ENCODE measurements at places on chromosomes 12 and 14.
A peak's percentile ranks its signal among the peaks of the same experiment; 100 is the strongest.

DNA sequence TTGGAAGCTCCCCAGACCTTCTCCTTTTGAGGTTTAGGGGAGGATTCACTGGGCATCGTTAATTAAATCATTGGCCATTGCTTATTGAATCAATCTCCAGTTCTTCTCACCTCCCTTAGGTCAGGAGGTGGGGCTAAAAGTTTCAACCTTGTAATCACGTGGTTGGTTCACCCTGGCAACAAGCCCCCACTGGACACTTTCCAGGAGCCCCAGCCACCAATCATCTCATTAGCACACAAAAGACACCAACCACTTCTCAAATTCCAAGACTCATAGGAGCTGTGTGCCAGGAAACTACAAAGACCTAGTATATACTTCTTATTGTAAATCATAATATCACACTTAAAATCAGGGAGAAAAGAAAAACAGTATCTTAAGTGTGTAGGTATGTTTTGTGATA is 94.6 kb upstream of the PLEKHA5 start:
- no peak for DNase-seq

GRCh38 chr12:27343255-27344000 is 10.8 kb downstream of the BMAL2 start:
- DNase-seq = peak; percentile 93

DNA sequence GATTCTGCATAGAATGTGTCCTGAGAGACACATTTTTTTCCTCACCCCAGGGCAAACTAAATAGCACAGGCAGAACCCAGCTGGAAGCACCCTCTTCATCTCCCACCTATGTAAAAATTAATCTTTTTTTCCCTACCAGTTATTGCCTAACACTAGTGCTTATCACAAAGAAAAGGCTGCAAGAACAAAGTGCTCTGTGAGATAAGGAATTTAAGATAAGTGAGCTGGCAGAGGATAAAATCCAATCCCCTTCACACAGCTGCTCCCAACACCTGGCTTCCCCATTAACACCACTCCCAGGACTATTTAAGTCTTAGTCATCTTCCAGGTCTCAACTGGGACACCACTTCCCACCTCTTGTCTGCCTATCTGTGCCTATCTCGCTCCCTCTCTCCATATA is 75.2 kb downstream of the TTC9 start:
- no peak for DNase-seq

DNA sequence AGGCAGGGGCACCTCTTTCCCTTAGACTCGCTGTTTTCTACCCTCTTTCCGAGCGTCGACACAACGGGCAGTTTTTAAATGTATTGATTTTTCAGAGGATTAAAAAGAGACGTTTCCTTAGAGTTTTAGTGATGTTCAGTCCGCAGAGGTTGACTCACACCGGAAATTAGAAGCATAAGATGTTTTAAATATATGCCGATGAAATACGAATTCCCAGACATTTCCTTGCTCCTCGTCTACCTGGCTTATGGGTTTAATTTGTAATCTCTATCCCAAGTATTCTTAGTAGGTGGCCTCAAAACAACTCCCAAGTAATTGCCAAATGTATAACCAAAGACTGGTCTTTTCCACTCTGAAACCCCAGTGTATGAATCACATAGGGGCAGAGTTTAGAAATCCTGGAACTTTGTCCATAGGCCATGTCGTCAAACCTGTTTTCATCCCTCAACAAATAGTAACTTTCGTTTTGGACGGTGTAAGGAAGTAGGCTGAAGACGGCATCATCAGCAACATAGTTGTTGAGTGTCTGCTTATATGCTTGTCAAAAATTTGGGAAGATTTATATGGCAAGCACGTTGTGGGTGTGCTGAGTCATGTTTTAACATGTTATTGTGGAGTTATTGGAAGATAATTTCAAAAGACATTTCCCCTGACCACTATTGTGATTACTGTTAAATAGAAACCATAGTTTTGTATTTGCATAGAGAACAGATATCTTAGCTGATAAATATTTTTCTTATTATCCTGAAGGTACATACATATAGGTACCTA is 824 bp downstream of the TBK1 start:
- peak; percentile 81 for DNase-seq

GRCh38 chr12:3317481-3317815 is 173.6 kb upstream of the PRMT8 start:
- DNase-seq = no peak

DNA sequence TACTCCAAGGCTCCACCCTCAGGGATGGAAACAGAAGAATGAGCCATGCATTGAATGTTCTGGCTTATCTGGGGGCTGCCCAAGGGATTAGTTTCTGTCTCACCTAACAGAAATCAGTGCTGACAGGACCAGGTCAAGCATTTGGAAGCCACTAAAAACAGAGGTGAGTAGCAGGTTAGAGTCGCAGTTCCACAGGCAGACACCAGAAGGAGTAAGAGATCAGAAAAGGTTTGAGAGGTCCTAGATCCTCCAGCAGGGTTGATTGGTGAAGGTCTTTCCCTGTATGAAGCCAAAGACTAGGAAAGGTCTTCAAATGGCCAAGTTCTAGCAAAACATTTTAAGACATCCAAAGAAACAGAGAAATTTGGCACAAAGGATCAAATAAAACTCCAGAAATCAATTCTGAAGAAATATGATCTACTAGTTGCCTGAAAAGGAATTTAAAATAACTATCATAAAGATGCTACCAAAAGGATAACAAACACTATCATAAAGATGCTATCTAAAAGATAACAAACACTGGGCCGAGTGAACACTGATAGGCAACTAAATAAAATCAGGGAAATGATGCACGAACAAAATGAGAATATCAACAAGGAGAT is 19.5 kb upstream of the TTC9 start:
- peak; percentile 51 for DNase-seq

GRCh38 chr12:24905431-24905830 is 43.5 kb downstream of the BCAT1 start:
- DNase-seq = no peak

DNA sequence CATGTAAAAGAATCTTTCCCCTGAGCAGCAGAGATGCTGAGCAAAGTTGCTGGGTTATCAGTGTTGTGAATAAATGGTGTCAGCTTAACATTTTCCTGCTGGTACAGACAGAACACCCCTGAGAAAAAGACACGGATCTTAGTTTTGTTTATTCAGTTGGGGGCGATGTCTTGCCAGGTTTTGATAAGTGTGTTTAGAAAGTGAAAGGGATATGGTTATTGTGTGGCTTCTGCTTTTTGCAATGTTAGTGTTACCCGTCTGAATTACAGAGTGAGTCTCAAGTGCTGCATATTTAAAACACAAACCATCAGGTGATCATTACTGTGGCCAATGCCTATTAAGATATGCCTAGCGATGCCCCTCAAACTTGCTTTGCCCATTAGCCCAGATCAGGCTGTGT is 864.6 kb upstream of the SEL1L start:
- no peak for DNase-seq

- peak; percentile 70 for DNase-seq
These were observed 11.3 kb downstream of the CACNA1C start for GRCh38 chr12:2064071-2064507.

GRCh38 chr12:113108308-113108707 is 27.3 kb downstream of the RASAL1 start:
- no peak for DNase-seq

- DNase-seq = peak; percentile 84
These were observed 41.3 kb downstream of the CCNK start for GRCh38 chr14:99522457-99522891.

GRCh38 chr12:132419631-132420246 is 70.2 kb upstream of the FBRSL1 start:
- DNase-seq = no peak

DNA sequence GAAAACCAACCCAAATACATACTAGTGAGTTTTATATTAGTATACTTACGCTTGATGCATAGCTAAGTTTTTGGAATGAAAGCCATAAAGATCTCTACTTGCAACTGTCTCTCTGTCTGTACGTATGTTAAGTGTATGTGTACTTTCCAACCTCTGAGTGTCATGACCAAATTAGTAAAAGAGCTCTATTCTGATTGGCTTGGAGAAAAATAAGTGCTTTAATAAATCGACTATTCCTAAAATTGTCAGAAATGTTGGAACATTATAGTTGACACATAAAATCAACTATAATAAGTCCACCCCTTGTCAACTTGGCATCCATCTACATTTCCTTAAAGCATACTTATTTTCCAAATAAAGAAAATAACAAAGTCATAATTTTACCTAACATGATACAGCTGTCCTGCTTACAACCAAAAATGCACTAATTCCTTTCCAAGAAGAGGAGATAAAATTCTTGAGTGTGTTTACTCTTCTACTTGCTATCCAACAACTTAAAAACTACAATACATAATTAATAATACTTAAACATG is 507.4 kb upstream of the ATP2B1 start:
- DNase-seq = no peak

GRCh38 chr12:119181944-119182343 is 3.2 kb downstream of the HSPB8 start:
- DNase-seq = no peak

- DNase-seq = no peak
These were observed 22.3 kb upstream of the ITPR2 start for GRCh38 chr12:26855337-26855736.

GRCh38 chr14:46769292-46769691 is 117.7 kb upstream of the RPL10L start:
- DNase-seq = no peak

GRCh38 chr14:20397511-20397910 is 15.8 kb downstream of the TEP1 start:
- no peak for DNase-seq

DNA sequence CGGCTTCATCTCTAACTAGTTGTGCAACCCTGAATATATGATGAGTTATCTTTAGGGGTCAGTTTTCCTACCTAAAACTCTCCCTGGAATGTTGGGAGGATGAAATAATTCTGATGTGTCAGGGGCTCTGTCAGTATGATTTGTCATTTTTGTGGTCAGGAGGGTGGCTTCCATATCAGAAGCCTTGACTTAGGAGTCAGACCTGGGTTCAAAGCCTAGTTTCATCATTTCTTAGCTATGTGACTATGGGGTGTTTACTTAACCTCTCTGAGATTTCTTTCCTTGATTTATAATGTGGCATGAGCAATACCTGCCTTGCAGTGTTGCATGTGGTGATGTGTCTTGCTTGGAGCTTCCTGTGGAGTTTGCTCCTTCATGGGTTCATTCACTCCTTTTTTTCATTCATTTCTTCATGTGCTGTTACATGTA is 146.8 kb downstream of the CHST11 start:
- peak; percentile 75 for DNase-seq

- peak; percentile 10 for DNase-seq
These were observed 183.9 kb downstream of the NTF3 start for GRCh38 chr12:5615760-5616159.

DNA sequence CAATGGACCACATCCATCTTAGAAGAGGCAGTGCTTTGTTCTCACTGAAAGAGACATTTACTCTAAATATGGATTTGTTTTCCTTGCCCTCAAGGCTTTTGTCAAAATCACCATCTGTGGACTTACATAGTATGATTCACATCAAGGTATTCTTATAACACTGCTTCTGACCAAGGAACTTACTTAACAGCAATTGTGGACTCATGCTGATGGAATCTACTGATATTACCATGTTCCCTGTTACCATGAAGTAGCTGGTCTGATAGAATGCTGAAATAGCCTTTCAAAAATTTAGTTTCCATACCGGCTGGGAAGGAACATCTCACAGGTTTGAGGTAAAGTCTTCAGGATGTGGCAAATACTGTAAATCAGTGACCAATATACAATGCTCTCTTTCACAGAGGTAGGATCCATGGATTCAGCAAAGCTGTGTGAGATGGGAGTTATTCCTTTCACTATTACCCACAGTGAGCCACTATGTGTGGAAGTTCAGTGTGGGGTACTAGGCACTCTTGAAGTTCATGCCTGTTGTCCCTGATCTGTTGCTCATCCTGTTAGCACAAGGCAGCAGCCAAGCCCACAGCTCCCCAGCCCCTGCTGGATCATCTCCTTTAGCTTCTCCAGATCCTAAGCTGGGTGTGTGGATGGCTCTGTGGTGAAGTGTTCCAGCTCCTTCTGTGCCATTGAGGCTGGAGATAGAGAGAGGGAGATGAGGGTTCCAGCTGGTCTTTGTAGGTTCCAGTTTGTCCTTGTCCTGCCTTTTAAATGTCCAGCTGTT is 126.4 kb downstream of the ATP23 start:
- DNase-seq = peak; percentile 96

DNA sequence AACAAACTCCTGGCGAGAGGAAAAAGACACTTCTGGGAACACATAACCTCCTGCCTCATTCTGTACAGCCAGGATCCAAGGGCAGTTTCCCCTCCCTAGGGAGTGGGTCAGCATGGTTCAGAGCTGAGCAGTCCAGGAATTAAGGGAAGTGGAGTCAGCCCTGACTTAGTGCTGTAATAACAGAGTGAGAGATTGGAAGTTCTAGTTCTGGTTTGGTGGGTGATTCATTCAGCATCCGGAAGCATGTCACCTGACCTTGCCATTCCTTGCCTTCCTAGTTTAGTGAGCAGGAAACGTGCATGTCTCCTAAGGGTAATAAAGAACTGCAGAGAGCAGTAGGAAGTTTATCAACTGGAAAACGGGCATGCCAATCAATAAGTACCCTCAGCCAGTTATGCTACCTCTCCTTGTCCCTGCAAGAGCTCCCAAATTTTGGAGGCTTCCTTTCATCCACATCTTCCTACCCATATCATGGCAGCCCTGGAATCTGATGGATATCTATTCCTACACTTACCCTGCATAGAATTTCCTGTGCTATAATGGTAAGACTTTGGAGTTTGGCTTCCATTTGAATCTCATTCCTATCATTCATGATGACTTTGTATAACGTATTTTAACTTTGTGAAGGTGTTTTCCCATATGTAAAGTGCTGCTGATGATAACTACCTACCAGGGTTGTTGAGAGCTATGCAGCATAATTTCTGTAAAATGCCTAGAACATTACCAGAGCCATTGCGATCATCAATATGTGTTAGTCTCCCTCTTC is 28.5 kb upstream of the MAGOHB start:
- DNase-seq = peak; percentile 79

GRCh38 chr14:87529081-87529480 is 463.9 kb downstream of the GALC start:
- no peak for DNase-seq

DNA sequence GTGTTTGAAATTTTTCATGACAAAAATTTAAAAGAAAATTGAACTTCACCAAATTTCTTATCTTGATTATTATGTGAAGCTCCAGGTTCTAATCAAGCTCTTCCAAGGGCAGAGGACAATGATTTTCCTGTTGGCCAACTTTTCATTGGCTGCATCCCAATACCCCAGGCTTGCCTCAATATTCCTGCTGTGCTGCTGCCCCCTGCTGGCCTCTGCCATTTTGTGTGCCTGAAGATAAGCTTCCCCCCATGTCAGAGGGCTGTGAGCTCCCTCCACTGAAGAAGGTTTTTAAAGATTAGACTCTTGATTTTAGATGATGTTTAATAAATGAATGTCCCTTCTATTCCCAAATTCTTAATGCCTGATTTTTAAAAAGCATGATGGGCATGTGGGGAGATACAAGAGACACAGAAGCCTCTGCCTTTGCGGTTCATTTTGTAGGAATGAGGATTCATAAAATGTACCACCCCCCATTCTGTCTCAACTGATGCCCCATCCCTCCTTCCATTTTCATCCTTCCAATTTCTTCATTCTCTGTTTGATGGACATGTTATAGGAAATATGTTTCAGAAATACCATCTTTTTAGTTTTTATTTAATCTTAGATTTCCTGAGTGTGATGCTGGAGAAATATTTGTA is 76.7 kb upstream of the RGS6 start:
- peak; percentile 77 for DNase-seq

GRCh38 chr12:6088921-6089747 is 35.3 kb downstream of the VWF start:
- DNase-seq = peak; percentile 31

- peak; percentile 85 for DNase-seq
These were observed 8.6 kb downstream of the SETD1B start for GRCh38 chr12:121812320-121812871.

- no peak for DNase-seq
These were observed 638.6 kb downstream of the BCL11B start for GRCh38 chr14:98633380-98633779.
